Esophagus (tissue), 2 donors: ENCODE measurements at places on chromosomes 11 and 22. TPM values are rescaled to one million over a fixed set of nuclear protein-coding genes. Genes with fewer than 3 reads are reported as not detected.

Gene FAM227A
- polyA plus RNA-seq, result 0.86 TPM

Gene EHF
- 115 TPM for polyA plus RNA-seq

Gene LYVE1
- 6.2 TPM for polyA plus RNA-seq

Gene KRTAP5-2
- not detected for polyA plus RNA-seq

Gene SLC7A4
- 4.5 TPM for polyA plus RNA-seq

Gene IL17REL
- polyA plus RNA-seq, result not detected

Gene TRIOBP
- 63.8 TPM for polyA plus RNA-seq

Gene TECTA
- 0.22 TPM for polyA plus RNA-seq
